ENCODE measurements at places on chromosomes 4 and X.
A peak's percentile ranks its signal among the peaks of the same experiment; 100 is the strongest.

- no peak for DNase-seq
Observed at GRCh38 chr4:18012134-18012806, 9.3 kb downstream of the LCORL start.

DNA sequence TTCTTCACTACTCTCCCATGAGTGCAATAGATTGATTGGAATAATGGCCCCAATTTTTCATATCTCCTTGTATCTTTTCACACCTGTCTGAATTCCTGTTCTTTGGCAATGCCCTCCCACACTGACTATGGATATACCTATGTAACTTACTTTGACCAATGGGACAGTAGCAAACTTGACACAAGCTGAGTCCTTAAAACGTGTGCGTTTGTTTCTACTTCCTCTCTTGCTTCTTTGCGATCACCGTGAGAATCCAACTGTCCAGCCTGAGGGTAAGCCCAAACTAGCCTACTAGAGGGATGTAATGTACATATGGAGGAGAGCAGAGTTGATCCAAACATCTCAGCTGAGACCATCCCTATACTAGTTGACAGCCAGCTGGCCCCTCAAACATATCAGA is 19.3 kb downstream of the TEC start:
- DNase-seq, result no peak

- no peak for DNase-seq
Observed at GRCh38 chr4:181905708-181906107, 337.5 kb upstream of the TENM3 start.

- no peak for DNase-seq
Observed at GRCh38 chr4:39305912-39306677, 60.1 kb downstream of the RFC1 start.

- no peak for DNase-seq
Observed at GRCh38 chr4:170872794-170873193, 783.0 kb upstream of the AADAT start.

DNA sequence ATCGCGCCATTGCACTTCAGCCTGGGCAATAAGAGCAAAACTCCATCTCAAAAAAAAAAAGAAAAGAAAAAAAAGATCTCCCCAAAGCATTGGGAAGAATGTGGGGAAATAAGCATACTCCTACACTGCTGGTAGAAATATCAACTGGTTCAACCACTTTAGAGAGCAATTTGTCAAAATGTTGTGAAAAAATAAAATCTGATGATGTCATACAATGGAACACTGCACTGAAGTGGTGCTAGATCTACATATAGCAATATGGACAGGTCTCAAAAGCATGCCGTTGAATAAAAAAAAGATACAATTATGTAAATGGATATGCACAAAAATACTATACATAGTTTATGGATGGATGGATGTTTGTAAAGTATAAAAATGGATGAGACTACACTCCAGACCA is 18.3 kb upstream of the HUWE1 start:
- DNase-seq, result no peak

DNA sequence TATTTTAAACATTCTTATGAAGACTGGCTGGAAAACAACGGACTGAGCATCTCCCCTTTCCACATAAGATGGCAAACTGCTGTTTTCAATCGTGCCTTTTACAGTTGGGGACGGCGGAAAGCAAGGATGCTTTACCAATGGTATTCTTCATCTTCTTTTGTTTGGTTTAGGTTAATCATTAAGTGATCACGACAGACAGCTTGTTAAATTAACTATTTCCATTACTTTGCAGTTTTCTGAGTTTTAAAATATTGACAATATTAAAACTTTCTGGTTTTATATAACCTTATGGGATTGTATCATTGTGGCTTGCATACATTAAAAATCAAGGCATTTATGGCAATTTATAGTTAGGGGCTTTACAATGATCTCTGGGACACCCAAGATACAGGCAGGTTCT is 3.8 kb downstream of the MBTPS2 start:
- no peak for DNase-seq

- DNase-seq, result no peak
Observed at GRCh38 chr4:60241866-60242265, 958.3 kb upstream of the ADGRL3 start.

- no peak for DNase-seq
Observed at GRCh38 chr4:169899295-169899694, 126.9 kb downstream of the MFAP3L start.

DNA sequence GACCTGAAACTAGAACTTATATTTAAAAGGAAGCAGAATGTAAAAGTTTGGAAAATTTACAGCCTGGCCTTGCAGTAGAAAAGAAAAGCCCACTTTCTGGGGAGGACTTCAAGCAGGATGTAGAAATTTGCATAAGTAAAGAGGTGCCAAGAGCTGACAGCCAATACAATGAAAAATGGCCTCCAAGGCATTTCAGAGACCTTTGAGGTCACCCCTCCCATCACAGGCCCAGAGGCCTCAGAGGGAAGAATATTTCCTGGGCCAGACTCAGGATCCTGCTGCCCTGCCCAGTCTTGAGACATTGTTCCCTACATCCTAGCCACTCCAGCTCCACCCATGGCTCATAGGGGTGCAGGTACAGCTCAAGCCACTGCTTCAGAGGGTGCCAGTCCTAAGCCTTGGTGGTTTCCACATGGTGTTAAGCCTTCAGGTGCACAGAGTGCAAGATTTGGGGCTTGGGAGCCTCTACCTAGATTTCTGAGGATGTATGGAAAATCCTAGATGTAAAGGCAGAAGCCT is 518.9 kb upstream of the INTU start:
- no peak for DNase-seq

GRCh38 chr4:145907812-145908211 is 30.8 kb downstream of the ZNF827 start:
- no peak for DNase-seq

DNA sequence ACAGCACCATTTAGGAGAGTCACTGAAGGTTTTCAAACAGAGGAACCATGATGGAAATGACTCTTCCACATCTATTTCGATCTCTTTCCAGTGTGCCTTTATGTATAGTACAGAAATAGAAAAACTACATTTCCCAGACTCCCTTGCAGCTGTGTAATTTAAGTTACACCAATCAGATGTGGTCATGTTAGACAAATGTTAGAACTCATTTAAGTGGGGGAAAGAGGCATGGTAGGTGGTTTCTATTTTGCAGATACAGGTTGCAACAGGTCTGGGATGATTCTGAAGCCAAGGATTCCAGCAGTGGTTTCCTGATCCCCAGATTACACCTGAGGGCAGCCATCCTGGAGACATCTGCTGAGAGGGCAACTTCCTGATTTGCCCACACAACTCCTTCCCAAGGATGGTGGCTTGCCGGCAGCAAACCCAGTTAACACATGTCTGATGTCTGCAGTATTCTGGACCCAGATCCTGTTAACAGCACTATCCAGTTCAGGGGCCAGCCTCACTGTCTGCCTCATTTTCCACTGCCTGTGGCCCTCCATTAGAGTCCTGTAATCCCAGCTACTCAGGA is 38.7 kb upstream of the PDK3 start:
- no peak for DNase-seq

GRCh38 chrX:17860179-17860780 is 818 bp downstream of the RAI2 start:
- DNase-seq, result no peak

DNA sequence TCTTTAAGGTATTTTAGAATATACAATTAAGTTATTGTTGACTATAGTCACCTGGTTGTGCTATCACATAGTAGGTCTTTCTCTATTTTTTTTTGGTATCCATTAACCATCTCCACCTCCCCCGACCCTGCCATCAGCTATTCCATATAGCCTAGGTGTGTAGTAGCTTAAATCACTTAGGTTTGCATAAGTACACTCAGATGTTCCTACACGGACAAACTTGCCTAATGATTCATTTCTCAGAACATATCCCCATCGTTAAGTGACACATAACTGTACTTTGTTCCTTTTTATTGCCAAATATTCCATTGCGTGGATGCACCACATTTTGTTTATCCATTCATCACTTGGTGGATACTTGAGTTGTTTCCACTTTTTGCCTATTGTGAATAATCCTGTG is 67.9 kb downstream of the SLAIN2 start:
- no peak for DNase-seq

DNA sequence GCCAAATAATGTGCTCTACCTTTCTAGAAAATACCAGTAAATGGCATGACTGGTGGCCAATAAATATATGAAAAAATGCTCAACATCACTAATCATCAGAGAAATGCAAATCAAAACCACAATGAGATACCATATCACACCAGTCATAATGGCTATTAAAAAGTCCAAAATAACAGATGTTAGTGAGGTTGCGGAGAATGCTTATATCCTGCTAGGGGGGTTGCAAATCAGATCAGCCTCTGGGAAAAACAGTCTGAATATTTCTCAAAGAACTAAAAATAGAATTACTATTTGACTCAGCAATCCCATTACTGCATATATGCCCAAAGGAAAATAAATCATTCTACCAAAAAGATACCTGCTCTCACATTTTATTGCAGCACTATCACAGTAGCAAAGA is 115.1 kb downstream of the RASGEF1B start:
- DNase-seq, result no peak

GRCh38 chr4:121789455-121789854 is 11.7 kb upstream of the EXOSC9 start:
- no peak for DNase-seq

GRCh38 chrX:124117325-124117724 is 155.8 kb downstream of the STAG2 start:
- no peak for DNase-seq

DNA sequence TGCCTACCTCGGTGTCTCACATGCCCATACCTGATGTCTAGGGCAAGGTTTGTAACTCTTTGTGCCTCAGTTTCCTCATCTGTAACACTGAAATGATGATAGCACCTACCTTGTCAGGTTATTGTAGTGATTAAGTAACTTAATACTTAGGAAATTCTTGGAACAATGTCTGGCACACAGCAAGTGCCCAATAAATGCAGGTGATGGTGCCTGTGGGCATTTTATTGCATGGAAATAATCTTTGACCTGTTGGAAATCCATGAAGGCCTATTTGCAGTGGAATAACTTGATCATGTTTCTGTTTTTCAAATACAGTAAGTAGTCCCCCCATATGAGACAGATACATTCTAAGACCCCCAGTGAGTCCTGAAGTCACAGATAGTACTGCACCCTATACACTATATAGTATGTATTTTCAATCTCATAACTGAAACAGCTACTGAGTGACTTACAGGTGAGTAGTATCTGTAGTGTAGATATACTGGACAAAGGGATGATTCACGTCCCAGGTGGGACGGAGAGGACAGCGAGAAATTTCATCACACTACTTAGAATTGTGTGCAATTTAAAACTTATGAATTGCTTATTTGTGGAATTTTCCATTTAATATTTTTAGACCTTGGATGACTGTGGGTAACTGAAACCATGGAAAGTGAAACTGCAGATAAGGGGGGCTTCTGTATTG is 42.1 kb downstream of the AFF1 start:
- no peak for DNase-seq

DNA sequence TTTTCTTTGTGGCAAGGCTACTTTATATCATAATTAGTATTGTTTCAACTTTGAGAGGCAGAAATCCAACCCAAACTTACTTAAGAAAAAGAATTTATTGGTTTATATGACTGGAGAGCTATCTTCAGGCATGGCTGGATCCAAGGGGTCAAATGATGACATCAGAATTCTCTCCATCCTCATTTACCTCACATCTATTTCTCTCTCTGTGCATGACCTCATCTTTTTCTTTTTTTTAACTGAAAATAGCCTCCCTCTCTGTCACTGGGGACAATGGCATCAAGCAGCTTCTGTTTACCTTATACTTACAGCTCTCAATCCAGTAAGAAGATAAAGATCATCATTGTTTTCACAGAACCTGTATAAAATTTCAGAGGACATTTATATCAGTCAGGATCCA is 12.0 kb upstream of the EXOC1L start:
- DNase-seq, result no peak

DNA sequence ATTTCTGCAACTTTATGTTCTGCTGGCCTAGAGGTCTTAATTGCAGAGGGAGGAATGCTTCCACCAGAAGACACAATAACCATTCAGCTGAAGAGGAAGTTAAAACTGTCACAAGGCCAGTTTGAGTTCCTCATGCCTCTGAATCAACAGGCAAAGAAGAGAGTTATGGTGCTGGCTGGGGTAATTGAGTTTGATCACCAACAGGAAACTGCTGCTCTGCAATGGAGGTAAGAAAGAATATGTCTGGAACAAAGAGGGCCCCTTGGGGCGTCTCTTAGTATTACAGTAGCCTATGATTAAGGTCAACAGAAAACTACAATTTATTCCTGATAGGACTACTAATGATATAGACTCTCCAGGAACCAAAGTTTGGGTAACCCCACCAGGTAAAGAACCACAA is 744.0 kb downstream of the FSTL5 start:
- no peak for DNase-seq

GRCh38 chr4:54093324-54094240 is 6.4 kb upstream of the GSX2 start:
- DNase-seq, result peak; percentile 23

- DNase-seq, result no peak
Observed at GRCh38 chrX:72025236-72025770, 106.4 kb downstream of the RTL5 start.

GRCh38 chrX:135707880-135708279 is 5.6 kb upstream of the CT45A1 start:
- DNase-seq, result peak; percentile 25

GRCh38 chr4:100421361-100421978 is 96.4 kb downstream of the EMCN start:
- peak; percentile 2 for DNase-seq

DNA sequence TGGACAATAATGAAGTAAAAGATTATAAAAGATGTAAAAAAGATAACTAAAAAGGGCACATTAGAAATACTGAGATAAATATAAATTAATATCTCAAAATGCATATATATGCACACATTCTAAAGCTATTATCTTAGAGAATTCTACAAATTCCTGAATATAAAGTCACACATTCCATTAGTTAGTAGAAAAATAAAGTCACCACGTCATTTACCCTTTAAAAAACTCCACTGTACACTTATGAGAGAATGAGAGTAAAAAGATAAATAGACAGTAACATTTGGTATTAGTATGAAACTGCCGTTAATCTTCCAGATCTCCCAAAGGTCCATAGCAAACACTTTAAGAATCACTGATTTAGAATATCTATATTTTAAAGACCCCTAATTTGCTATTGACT is 67.2 kb upstream of the IL15 start:
- no peak for DNase-seq

GRCh38 chrX:17682259-17682658 is 55.0 kb upstream of the SCML1 start:
- DNase-seq, result no peak

- DNase-seq, result no peak
Observed at GRCh38 chr4:72966652-72967051, 102.9 kb downstream of the COX18 start.

DNA sequence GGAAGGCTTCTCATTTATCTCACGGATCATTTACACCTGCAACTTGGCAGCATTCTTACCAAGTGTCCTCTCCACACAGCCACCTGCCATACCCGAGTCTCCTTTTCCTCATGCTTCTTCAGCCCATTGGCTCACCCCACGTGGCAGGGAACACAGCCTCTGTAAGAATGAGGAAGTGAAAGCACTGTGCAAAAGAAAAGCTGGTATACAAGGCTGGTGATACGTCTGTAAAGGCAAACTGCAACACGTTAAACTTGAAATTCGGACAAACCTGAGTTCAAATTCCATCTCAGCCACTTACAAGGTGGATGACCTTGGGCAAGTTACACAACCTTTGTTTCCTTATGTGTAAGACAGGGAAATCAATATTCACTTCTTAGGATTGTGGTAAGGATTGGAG is 164.0 kb upstream of the RASGEF1B start:
- DNase-seq, result no peak

GRCh38 chrX:132063862-132064261 is 40.8 kb downstream of the STK26 start:
- DNase-seq, result no peak

GRCh38 chr4:157320092-157320491 is 99.6 kb downstream of the GRIA2 start:
- no peak for DNase-seq

GRCh38 chrX:43682726-43683125 is 26.6 kb downstream of the MAOA start:
- no peak for DNase-seq
